ENCODE measurements at places on chromosomes 6 and 20.
A peak's percentile ranks its signal among the peaks of the same experiment; 100 is the strongest.

DNA sequence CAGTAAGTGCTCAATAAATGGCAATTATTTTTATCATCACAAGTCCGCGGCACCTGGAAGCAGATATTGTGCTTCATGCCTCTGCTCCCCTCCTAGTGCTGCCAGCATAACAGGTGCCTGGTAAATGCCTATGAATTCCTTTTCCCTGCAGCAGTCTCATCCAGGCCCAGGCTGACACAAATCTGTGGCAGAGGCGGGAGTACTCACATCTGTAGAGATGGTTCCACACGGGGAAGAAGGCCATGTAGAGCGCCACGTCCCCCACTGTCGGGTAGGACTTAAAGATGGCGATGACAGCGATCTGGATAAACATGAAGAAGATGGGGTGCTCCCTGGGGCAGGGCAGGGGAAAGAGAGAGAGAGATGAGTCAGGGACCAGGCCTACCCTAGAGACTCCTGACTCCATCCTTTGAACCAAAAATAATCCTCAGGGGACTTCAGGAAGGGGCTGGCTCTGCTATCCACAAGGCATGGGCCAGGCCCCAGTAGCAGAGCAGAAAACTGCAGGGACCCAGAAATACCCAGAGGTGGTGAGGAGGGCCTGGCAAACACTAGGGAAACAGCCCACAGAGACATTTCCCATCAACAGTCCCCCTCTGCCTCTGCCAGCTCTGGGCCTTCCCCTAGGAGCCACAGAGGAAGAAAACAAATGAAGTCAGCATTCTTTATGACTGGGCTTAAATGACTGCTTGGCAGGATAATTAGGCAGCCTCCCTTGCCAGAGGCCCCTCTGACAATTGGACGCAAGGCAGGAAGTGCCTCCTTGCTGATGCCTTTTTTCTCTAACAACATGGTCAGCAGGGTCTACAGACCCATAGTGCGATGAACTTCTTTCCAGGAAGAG lies 23.0 kb downstream of the MAP1LC3A start:
- no peak for DNase-seq

- no peak for DNase-seq
These were observed 55.6 kb downstream of the SENP6 start for GRCh38 chr6:75657327-75657726.

DNA sequence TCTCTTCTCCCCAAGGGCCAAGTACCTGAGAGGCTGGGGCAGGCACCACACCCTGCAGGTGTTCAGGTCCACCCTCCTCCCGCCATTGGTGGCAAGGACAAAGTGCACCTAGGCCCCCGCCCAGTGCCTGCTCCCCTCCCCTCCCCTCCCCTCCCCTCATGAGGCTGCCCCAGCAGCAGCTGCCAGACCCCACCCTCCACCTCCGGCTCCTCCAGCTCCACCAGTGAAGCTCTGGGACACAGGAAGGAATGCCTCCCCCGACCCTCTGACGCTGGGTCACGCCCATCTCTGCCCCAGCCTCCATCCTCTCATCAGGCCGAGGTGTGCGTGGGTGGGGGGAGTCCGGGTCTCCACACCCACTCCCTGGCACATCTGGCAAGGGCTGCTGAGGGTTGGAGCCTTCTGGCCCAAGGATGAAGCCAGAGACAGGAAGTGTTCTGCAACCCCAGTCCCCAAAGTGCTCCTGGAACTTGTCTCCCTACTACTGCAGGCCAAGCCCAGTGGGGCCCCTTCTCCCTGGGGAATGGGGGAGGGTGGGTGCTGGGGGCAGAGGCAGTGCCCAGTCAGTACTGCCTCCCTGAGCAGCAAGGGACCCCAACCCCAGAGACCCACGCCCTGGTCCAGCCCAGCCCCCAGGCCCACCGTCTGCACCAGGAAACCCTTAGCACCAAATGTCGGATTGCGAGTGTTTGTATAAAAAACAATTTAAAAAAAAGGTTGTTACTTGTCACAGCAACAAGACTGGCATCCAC lies 1.6 kb upstream of the UCKL1 start:
- DNase-seq: peak; percentile 90

GRCh38 chr6:72267470-72267869 lies 354.4 kb upstream of the KCNQ5 start:
- DNase-seq: no peak

GRCh38 chr6:73564578-73565345 lies 43.9 kb upstream of the EEF1A1 start:
- DNase-seq: no peak

- no peak for DNase-seq
These were observed 91.2 kb upstream of the EXOC2 start for GRCh38 chr6:783966-784735.

DNA sequence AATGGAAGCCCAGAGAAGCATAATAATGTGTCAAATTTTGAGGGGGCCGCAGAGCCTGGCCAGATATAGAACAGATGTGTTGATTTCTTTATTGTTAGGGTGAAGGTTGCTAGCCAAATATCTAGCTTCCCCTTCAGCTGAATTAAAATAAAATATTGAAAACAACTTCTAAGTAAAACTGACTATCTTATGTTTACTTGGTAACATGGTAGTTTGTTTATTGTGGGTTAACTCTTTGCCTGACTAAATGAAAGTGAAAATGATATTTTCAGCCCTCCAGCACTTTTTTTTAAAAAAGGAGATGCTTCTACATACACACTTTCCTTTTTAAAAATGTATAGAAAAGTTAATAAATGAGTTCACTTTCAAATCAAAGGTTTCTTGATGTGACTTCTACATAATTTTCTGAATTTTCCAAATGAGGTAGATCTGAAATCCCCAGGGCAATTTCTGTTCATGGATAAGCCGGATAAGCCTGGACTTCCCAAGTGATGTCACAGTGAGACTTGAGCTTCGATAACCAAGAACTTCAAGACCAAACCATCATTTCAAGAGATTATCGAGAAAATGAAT lies 172.1 kb upstream of the OLIG3 start:
- no peak for DNase-seq

DNA sequence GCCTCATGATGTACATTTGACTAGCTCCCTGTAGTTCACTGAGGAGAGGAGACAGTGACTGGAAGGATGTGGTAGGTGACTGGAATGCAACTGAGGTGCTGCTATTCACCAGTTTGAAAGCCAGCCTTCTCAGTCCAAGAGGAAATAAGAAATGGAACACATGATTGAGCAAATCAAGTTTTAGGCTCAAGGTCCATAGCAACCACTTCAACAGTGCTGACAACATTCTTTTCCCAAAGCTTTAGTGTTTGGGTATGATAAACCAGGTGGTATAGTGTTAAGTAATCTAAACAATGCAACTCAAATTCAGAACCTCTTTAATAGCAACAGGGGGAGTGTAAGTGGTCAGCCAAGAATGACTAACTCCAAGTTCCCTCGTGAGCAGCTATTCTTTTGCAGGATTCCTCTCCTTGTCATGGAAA lies 9.2 kb downstream of the ZHX3 start:
- DNase-seq: no peak

Data from inflammatory macrophage treated with lipopolysaccharide for 1 hour (primary cell).